ENCODE measurements at places on chromosomes 4 and X.

DNA sequence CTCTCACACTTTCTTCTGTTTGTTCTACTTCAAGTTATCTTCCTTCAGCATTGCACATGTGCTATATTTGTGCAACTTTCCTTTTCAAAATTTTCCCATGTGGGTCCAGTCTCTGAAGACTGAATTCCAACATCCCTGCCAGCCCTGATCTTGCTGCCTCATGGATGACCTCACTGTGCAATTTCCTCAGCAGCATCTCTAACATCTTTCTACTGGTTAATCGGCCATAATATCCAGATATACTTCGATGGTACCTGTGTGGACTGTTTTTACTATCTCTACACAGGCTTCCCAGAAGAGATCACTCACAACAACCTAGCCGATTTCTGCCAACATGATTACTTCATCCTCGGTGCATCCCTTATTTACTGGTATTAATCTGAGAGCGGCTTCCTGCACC is 41.5 kb downstream of the GPM6A start:
- no peak for DNase-seq

- no peak for DNase-seq
These were observed 11.3 kb downstream of the PSAPL1 start for GRCh38 chr4:7423391-7423790.

DNA sequence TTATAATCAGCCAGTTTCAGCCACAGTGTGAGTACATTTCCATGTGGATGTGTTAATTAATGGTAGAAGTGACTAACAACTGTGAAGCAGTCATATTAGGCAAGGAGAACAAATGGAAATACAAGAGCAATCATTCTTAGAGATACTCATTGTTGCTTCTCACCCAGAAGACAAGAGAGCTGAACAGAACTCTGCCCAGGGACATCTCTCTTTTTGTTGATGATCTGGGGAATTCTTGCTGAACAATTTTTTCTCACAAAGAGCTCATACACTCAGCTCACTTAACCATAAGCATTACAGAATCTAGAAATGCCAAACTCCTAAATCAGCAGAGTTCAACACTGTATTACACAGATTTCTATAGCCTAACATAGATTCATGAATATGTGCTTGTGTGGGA is 150.1 kb downstream of the COMMD8 start:
- DNase-seq: no peak

DNA sequence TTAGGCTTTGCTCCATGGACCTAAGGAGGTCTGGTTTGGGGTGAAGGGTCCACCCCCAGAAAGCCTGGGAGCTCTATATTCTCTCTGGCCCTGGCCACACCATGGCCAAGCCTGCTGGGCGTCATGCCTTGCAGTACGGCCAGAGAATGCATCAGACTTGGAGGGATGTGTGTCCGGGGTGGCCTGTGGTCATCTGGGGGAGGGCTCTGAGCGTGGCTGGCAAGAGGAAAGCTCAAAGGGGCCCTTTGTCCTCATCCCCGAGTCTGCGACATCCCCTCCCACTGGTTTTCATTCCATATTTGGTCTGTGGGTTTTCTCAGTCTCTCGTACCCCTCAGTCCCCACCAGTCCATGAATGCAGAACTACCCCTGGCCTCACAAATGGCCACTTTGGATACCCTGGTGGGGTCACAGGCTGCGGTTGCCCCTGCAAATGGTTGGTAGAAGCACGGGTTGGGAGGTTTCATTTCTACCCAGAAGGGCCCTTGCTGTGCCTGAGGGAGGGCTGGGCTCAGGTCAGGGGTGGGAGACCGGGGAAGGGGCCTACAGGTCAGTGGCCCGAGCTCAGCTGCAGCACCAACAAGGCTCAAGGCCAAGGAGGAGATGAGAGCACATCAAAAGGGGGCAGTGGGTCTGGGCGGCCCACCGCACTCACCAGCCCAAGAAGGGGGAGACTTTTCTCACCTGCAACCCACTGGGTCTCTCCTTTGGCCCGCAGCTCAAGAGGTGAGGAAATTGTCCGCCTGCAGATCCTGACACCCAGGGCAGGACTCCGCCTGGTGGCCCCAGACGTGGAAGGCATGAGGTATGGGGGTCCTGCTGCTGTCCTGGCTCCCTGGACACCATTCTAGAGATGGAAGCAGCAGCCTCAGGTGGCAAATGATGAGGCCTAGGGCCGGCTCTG is 30.2 kb downstream of the ZNF185 start:
- DNase-seq: no peak

- no peak for DNase-seq
These were observed 92.7 kb downstream of the STIM2 start for GRCh38 chr4:26953366-26953765.

- peak; percentile 55 for DNase-seq
These were observed 556 bp downstream of the ATP5ME start for GRCh38 chr4:673349-674091.

- no peak for DNase-seq
These were observed 18.4 kb upstream of the CC2D2A start for GRCh38 chr4:15451181-15451865.

- peak; percentile 90 for DNase-seq
These were observed at the start of gene PCYT1B for GRCh38 chrX:24647257-24648058. Gene PCYT1B, minus strand, starts transcription at chrX:24647347. Its CDS starts 242 bp downstream, at chrX:24647105.

DNA sequence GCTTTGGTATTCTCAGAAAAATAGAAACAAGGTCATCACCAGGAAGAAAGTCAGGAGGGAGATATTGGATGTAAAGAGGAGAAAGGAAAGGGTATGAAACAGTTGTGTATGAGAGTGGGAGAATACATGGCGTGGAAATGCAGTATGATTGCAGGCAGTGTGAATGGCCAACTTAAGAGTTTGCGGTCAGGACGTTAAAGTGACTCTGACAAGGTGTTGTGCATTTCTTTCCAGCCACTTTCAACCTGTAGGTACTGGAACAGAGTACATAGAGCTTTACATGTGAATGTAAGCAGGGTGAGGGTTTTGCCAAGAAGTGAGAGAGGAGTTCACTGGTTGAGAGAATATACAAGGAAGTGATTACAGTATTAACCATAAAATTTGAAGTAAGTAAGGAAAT is 15.7 kb downstream of the ATP10D start:
- no peak for DNase-seq

DNA sequence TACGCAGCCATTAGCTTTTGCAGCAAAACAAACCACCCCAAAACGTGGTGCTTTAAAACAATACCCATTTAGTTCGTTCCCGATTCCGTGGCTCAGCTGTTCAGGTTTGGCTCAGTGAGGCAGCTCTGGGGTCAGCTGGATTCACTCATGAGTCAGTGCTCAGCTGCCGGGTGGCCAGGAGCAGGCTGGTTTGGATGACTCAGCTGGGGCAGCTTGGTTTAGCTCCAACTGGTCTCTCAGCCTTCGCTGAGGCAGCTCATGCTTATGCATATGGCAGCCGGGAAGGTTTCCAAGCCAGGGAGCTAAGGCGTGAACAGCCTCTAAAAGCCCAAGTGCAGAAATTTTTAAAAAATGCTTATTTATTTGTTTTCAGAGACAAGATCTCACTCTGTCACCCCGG is 13.3 kb upstream of the CD99 start:
- DNase-seq: no peak

- peak; percentile 77 for DNase-seq
These were observed 586 bp upstream of the NSG1 start for GRCh38 chr4:4386296-4386735.

DNA sequence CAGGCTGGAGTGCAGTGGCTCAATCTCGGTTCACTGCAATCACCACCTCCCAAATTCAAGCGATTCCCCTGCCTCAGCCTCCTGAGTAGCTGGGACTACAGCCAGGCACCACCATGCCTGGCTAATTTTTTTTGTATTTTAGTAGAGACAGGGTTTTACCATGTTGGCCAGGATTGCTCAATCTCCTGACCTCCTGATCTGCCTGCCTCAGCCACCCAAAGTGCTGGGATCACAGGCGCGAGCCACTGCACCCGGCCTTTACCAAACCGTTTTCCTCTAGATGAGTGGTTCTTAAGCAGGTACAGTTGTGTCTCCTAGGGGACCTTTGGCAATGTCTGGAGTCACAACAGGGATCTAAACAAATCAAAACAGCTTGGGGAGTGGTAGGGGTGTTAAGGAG is 11.6 kb downstream of the AMELX start:
- no peak for DNase-seq

DNA sequence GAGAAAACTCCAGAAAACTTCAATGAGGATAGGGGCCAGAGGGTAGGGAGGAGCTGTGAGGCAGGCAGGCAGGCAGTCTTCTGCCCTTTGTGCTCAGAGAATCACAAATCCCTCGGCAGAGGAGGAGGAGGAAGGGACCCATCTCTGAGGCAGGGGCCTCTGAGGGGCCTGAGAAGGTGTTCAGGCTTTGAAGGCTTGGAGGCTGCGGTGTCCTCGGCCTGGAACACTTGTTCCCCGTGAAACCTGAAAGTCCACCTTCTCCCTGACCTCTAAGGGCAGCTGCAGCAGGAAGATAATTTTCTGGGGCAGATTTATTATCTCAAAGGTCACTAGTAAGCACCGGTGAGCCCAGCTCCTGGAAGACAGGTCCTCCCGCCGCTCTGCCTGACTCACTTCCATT is 200.3 kb upstream of the BCOR start:
- DNase-seq: no peak

- DNase-seq: no peak
These were observed 84.7 kb downstream of the CRMP1 start for GRCh38 chr4:5808081-5808741.

DNA sequence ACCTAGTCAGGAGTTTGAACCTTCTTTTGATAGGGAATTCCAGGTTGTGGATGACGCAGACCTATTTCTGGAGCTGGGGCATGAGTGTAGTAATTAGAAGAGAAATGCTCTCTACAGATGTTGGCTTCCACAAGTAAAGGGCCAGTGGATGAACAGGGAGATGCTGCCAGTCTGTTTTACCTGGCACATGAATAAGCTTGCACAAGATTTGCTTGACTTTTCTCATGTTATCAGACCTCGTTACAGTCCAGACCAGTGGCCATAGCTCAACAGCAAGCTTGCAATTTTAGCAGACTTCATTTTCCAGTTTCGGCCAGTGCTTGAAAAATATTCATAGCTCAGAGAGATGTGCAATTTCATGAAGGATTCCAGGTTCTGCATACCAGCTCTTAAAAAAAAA is 26.9 kb upstream of the SPANXB1 start:
- DNase-seq: no peak

DNA sequence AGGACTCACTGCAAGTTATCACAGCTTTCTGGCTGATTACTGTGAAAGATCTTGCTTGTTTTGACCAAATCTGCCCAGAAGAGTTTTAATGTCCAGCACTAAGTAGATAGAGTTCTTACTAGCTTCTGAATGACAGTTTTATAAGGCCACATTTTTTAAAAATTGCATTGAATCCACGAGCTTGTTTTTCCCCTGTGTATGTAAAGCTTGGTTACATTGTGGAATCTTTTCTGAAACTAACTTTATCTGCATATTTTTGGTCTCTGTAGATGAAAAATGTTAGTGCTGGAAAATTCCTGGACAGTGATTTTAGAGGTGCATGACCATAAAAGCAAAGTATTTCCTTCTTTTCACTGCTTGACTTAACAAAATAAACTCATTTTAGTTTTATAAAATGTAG is 650.3 kb upstream of the FAM241A start:
- DNase-seq: no peak

GRCh38 chr4:136562834-136563233 is 969.5 kb downstream of the PCDH18 start:
- no peak for DNase-seq

DNA sequence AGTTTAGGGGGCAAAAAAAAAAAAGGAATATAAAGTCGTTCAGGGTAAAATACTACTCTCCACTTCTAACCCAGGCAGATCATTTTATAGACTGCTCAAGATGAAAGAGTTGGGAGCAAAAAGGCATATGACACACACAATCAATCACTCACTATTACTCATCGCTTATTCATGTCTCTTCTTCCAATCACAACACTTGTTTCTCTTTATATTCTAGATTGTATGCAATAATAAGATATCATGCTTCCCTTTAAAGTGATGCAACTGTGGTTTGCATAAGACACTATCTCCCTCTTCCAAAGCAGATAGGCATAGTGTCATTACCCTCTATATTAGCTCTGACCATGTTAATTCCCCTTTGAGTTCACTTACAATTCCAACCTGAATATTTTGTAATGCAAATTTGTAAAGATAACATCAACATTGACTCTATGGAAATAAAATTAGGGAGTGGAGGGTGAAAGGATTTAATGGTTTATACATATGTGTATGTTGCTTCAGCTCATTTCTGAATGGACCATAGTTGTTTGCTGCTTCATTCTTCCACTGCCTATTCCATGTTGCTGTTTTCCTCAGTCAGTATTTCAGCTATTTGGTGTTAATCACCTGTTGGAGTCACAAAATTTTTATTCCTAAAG is 154.9 kb upstream of the EPHA5 start:
- no peak for DNase-seq

DNA sequence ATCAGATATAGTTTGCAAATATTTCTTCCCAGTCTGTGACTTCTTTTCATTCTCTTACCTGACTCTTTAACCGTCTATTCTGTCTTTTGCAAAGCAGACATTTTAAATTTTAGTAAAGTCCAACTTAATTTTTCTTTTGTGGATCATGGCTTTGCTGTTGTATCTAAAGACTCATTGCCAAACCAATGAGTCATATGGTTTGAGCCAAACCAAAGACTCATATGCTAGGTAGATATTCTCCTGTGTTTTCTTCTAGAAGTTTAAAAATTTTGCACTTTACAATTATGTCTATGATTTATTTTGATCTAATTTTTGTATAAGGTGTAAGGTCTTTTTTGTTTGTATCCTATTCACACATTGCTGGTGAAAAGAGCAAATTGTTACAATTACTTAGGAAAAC is 446.8 kb downstream of the ANKRD50 start:
- no peak for DNase-seq

GRCh38 chrX:17994429-17994828 is 133.3 kb upstream of the RAI2 start:
- peak; percentile 12 for DNase-seq

- no peak for DNase-seq
These were observed 24.3 kb upstream of the GPRIN3 start for GRCh38 chr4:89331686-89332544.

DNA sequence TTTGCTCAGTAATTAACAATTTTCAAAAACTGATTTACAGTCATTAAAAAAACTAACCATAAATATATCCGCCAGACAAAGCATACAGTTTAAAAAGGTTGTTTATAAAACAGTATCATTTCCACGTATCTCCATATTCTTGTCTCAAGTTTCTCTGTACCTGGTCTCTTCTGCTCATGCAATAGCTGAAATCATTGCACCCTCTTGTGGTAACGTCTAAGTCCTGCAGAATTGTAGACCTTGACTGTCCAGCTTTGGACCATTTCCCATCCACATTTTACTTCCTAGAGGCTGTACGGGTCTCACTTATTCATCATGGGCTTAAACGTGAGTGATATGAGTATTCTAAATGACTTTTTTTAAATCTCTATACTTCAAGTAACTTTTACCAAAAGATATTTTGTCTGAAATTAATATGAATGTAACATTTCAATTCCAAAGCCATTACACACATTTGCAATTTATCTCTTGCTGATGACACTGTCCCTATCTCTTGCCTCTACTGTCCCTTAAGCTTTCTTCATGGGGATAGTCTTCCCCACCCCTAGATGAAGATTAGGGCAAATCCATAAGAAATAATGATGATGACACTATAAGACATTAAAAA is 118.5 kb downstream of the BTC start:
- peak; percentile 13 for DNase-seq
